ENCODE measurements at places on chromosomes 1 and 21.

DNA sequence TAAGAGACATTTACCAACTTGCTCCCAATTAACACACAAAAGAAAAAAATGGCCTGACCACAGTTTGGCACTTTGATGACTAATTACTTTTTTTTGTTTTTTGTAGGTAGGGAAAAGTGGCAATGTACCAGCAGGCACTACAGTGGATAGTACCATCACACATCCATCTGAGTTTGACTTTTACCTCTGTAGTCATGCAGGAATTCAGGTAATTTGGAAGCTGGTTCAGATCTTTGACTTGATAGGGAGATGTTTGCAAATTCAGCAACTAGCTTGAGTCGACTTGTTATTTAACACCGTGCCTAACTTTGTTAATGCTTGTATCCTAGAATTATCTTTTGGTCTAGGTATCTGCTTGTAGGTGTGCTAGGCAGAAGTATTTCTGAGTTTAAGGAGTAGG, 33.0 kb upstream of the AGO1 start:
- DNase-seq, result no peak

GRCh38 chr1:109271458-109271857, 11.5 kb downstream of the PSRC1 start:
- DNase-seq, result no peak

GRCh38 chr1:247884797-247885413, 10.5 kb upstream of the OR2W3 start:
- no peak for DNase-seq

DNA sequence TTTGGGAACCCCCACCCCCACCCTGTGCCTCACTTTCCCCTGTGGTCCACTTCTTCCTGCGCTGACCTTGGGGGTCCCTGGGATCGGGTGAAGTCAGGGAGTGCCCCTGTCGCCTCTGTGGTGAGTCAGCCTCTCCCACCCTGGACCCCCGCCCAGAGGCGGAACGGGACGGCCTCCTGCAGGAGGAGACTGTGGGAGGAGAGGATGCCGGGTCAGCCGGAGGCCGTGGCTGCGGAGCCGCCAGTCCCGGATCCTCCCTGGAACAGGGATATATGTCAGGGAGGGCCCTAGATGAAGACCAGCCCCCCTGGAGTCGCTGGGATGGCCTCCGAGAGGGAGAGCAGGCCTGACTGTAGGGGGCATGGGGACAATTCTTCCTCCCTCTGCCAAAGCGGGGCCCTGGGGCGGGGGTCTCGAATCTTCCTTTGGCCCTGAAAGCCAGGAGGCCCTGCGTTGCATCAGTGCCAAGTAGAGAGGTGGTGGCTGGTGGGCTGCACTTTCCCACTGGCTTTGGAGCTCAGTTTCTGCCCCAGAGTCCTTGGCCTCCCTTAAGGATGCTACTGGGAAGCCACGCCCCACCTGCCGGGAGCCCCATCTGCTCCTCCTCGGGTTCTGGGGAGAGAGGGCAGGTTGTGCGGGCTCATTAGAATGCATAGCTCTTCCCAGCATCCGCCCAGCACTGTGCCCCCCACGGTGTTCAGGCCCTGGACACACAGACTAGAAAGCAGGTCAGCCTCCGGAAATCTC, 930 bp downstream of the ARHGEF10L start:
- DNase-seq, result no peak

DNA sequence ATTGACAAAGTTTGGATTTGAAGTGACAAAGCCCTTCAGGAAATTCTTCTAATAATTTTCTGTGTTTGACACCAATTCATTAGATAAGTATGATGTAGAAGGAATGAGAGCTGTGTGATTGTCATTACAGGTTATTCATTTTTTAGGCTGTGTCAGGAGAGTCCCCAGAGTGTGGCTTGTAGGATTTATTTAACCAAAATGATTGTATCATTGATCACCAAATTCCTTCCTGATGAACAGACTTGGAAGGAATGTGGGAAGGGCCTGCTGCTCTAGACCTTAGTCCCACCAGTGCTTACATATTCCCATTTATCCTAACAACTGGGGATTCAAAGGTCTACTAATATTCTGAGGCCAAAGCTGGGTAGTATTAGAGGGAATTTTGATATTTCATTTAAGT, 383.3 kb upstream of the KAZN start:
- DNase-seq, result no peak

DNA sequence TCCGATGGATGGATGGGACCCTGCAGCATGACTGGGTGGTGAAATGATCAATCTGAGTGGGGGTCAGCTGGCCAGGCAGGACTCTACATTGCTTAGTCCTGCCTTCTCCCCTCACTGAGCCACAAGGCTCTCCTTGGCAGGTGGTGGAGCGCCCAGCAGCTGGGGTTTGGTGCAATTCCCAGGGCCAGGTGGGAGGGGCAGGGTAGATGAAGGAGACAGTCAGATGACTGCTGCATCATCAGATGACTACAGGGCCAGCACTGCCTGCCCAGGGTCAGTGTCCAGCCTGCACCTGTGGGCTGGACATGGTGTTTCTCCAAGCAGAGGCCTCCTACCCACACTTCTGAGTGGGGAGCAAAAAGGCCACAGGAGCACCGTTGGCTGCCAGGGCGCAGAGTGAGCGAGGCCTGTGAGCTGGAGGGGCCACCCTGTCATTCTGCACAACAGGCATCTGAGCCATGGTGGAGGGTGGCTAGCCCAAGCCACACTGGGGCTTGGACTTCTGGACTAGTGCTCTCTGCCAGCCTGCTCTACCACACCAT, 103.9 kb upstream of the EDN2 start:
- peak; percentile 76 for DNase-seq
